Stimulated activated CD8-positive, alpha-beta memory T cell treated with anti-CD3 and anti-CD28 coated beads, Interleukin-15, amount 100 ng/mL, for 48 hours (primary cell): ENCODE measurements at places on chromosomes 16 and 17.

DNA sequence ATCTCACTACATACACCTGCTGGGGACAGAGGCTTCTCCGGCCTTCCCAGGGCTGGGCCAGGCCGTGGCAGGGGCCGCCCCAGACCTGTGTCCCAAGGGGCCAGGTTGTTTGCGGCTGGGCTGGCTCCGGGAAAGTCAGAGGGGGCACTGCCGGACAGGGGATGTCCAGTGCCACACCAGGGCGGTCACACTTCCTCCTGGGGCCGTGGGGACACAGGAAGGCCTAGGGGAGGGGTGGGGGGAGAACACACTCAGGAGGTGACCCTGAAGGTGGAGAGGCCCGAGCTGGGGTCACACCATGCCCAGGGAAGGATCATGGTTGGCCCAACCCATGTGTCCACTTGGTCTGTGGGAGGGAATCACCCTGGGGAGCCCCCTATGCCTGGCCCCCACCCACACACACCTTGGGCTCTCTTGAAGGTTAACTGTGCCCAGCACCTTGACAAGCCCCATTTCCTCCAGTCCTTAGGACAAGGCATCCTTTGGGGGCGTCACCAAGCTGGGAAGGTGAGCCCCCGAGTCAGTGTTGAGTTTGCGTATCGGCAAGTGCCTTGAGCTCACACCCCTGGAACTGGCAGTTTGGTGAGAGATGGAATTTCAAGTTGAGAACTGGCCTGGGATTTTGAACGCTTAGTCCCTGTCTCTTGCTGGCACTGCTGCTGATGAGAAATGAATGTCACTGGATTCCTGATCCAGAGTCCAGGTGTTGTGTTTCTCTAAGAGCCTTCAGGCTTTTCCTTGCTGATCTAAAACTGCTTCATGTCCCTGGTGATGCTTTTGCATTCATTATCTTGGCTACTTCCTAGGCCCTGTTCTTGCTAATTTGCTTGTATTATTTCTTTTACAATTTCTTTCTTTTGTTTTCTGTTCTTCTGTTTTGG lies 7.7 kb upstream of the ACTG1 start:
- DNase-seq = no peak

- DNase-seq = no peak
Measured at GRCh38 chr17:17975436-17975835, 2.8 kb downstream of the DRC3 start.

DNA sequence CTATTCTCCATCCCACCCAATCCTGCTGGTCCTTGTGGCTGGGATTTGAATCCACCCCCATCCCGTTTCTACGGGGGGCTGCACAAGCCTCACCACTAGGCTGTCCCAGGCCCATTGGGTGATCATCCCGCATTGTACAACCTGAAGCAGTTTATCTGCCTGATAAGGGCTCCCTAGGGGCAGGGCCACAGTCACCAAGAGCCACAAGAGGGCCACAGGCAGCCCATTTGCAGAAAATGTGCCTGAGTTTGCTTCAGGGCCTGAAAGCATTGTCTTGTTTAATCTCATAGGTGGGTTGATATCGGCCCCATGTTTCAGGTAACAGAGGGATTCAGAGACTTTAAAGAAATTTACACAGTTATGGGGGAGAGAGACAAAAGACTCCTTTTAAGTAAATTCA lies 245.0 kb downstream of the CPPED1 start:
- no peak for DNase-seq

DNA sequence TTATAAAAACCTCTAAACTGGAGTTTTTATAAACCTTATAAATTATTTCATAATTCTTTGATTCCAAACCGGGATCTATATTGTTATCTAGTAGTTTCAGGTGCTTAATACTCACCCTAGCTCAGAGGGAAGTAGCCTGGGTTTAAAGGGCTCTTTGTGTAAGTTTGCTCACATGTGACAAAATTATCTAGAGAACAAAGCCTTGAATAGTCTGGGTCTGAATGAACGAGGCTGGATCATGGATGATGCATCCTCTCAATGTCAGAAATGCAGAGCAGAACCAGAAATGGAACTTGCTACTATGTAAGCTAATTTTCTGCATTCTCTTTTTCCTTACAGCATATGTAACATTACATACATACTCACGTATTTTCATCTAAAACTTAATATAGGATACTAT lies 103.9 kb upstream of the NETO2 start:
- no peak for DNase-seq

DNA sequence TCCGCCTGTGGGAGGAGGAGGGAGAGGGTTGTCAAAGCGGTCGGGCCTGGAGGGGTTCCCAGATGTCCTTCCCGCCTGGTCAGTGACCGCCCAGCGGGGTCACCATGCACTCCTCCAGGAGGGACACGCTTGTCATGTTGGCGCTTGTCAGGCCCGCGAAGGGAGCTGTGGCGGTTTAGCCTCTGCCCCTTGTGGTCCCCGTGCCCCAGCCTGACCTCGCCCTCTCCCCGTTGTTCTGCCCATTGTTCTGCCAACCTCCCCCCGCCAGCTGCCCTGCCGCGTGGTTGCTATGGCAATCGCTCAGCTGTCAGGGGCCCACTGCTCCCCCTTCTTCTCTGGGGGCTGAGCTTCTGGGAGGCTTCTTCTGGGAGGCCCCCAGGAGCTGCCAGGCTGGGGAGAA lies 146.4 kb upstream of the CIBAR2 start:
- no peak for DNase-seq

GRCh38 chr17:56096026-56096810 lies 57.1 kb upstream of the ANKFN1 start:
- DNase-seq = no peak

DNA sequence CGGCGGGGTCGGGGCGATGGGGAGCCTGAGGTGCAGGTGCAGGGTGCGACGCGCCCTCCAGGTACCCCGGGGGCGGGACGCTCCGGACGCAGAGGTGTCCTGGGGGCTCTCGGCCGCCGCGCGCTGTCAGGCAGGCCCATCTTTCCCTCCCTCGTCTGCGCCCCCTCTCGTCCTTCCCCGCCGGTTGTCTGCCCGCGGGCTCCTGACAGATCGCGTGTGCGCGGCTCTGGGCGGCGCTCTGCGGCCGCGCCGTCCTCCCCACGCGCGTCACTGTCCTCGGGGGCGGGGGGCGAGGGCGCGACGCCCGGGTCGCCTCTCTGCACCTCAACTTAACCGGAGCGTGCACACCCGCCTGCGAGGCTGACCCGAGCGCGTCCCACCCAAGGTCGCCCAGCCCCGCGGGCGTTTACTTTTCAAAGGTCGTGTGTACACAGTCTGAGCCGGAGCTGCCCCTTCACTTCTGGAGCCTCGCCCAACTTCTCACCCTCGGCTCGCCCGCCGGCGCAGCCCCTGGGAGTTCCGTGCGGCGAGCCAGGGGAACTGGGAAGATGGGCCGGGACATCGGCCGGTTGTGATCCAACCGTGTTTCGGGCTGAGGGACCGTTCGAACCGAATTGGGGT lies 512 bp downstream of the AKAP1 start:
- peak; percentile 28 for DNase-seq

GRCh38 chr17:61470530-61471136 lies 18.4 kb downstream of the TBX4 start:
- no peak for DNase-seq
